Activated CD4-positive, alpha-beta T cell treated with anti-CD3 and anti-CD28 coated beads, Interleukin-2, amount 10 ng/mL, durations not matched to agents 7 days and 5 days (primary cell): ENCODE measurements at places on chromosomes 7 and 10. TPM values are rescaled to one million over a fixed set of nuclear protein-coding genes. Genes with fewer than 3 reads are reported as not detected.

Gene SPDYE16
- total RNA-seq = 0.58 TPM

Gene OR9A2
- not detected for total RNA-seq

DNA sequence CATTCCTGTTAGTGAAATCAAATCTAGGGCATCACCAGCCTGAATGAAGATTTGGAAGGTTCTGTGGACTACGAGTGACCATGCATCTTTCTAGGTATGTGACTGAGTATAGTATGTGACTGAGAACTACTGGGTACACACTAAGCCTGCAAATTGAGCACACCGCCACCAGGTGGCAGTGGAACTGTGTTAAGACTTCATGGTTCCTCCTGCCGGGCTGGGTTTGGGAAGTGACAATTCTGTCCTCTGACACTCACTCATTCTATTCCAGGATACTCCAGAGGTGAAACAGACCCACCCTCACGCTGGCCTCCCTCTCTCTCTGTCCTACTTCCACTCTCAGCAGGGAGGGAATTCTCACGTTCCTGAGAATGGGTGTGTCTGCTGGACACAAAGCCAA is 84.0 kb upstream of the TMEM248 start:
- DNase-seq = peak; percentile 43
- H3K27ac ChIP-seq = no peak overlapping the region
- no peak overlapping the region for H3K4me3 ChIP-seq
- H3K27me3 ChIP-seq = no peaks in the 10 kb centered on the region
- H3K4me1 ChIP-seq = no peaks in the 10 kb centered on the region

- peaks cover 9% of the 10 kb centered on the region for H3K36me3 ChIP-seq
- no peaks in the 10 kb centered on the region for H3K4me1 ChIP-seq
- H3K27me3 ChIP-seq = no peaks in the 10 kb centered on the region
- H3K27ac ChIP-seq = no peak overlapping the region
Measured at GRCh38 chr7:791519-791918, 40.8 kb upstream of the SUN1 start.

GRCh38 chr7:128189231-128189930 is 51.7 kb upstream of the LEP start:
- peaks cover 2% of the 10 kb centered on the region for H3K4me1 ChIP-seq
- peaks cover 24% of the 10 kb centered on the region for H3K27me3 ChIP-seq
- no peak for DNase-seq

- peaks cover 5% of the 10 kb centered on the region for H3K4me1 ChIP-seq
- no peak overlapping the region for H3K4me3 ChIP-seq
- H3K36me3 ChIP-seq = no peaks in the 10 kb centered on the region
- no peak overlapping the region for H3K27ac ChIP-seq
Measured at GRCh38 chr10:43960981-43961380, 312.3 kb upstream of the ZNF32 start.

DNA sequence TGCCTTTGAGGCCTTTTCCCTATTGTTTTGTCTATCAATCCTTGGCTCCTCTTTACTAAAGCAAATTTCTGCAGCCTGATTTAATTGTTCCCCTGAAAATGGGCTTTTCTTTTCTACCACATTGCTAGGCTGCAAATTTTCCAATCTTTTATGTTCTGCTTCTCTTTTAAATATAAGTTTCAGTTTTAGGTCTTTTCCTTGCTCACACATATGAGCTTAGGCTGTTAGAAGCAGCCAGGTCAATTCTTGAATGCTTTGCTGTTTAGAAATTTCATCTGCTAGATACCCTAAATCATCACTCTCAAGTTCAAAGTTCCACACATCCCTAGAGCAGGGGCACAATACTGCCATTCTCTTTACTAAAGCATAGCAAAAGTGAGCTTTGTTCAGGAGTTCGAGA is 159.6 kb downstream of the ARL4A start:
- no peak overlapping the region for H3K4me3 ChIP-seq
- no peak for DNase-seq
- no peaks in the 10 kb centered on the region for H3K36me3 ChIP-seq
- H3K27me3 ChIP-seq = no peaks in the 10 kb centered on the region
- no peak overlapping the region for H3K27ac ChIP-seq
- H3K4me1 ChIP-seq = no peaks in the 10 kb centered on the region

DNA sequence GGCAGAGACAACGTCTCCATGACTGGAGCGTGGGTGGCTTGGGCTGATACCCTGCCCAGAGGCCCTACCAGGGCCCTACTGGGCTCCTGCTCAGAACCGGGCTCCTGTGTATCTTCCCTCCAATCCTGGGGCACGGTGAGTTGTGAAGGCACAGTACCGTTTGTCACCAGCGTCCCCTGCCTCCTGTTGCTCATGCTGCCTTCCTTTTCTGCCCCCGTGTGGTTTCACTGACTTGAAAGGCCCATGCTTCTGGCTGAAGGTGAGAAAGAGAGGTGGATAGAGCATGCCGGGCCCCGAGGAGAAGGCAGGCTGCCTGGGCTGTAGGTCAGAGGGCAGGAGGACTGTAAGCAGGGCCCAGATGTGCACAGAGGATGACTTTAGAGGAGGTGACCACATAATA is 9.1 kb upstream of the DMBT1 start:
- H3K27ac ChIP-seq = peak overlapping the region; percentile 28
- H3K27me3 ChIP-seq = peaks cover 2% of the 10 kb centered on the region
- no peak overlapping the region for H3K4me3 ChIP-seq
- peaks cover 12% of the 10 kb centered on the region for H3K4me1 ChIP-seq
- no peaks in the 10 kb centered on the region for H3K36me3 ChIP-seq
